ENCODE measurements at places on chromosomes 3 and 15.

GRCh38 chr3:174333640-174334039 lies 525.5 kb upstream of the NAALADL2 start:
- DNase-seq = no peak

- DNase-seq = no peak
Measured at GRCh38 chr3:99049164-99049563, 147.7 kb upstream of the DCBLD2 start.

- no peak for DNase-seq
Measured at GRCh38 chr15:39508536-39508935, 72.3 kb upstream of the THBS1 start.

DNA sequence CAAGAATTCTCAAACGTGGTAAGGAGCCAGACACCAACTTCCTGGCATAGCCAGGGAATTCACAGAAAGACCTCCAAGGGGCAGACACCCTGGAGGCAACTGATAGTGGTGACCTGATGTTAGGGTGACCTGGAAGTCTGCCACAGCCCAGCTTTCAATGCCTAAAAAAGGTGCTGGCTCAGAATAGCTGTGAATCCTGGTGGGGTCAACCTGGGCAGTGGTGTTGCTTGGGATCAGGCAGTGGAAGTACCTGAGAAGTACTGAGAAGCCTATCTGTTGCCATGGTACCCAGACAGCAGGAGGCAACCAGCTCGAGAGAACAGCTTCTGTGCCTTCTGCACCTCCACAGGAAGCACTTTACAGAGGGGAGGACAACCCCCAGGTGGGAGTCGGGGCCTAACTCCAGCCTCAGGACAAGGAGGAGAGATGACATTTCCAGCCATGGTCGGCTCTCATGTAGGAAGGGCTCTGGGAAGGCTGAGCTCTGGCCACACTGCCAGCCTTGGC lies 55.4 kb upstream of the LARS2 start:
- DNase-seq = no peak

GRCh38 chr3:141274411-141275031 lies 42.9 kb downstream of the PXYLP1 start:
- DNase-seq = no peak

DNA sequence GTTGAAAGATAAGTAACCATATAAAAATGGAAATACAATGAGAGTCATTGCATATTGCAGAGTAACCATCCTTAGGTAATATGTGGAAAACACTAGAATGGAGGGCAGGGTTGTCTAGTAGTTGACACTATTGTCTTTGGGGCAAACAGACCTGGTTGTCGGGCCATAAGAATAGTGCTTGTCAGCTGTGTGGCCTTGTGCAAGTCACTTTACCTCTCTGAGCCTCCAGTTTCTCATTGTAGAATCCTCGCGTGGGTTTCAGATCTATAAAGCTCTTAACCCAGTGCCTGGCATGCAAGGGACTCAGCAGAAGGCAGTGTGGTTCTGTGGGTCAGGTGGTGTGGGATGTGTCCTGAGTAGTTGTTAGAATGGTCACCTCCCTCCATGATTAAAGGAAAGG lies 32.0 kb downstream of the MRPS25 start:
- no peak for DNase-seq

- no peak for DNase-seq
Measured at GRCh38 chr3:141086188-141086587, 35.0 kb downstream of the SPSB4 start.
